ENCODE measurements at places on chromosomes 6 and 20.

DNA sequence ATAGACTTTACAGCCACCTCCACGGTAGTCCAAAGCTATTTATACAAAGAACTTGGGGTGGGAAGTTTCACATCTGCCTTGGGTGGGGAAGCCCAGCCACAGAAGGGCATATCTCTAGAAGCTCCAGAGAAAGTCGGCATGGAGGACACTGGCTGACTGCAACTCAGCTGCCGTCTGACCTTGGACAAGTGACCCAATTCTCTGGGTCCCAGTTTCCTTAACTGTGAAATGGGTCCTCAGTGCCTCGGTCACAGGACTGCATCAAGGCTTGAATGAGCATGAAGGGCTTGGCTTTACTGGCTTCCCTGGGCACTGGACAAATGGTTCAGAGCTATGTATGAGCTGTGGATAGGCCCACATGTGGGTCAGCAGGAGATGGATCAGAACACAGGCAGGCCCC is 58.6 kb downstream of the NOL4L start:
- DNase-seq, result no peak

- DNase-seq, result no peak
These were observed 47.6 kb upstream of the MYL9 start for GRCh38 chr20:36493801-36494114.

- DNase-seq, result no peak
These were observed 4.0 kb downstream of the CITED2 start for GRCh38 chr6:139370283-139370998.

DNA sequence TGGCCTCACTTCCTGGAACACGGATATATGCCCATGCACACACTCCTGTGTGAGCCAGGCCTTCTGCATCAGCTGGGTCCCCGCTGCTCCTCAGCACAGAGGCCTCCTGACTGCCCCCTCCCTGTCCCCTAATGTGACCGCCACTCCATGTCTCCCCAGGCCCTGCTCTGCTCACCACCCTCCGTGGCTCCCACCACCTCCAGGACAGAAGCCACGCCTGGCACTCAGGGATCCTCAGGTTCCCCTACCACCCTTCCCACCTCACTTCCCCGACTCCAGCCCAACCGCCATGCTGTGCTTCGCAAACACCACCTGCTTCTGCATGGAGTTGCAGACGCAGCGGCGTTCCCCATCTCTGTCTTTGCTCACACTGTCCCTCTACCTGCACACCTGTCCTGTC is 4.3 kb upstream of the SRC start:
- no peak for DNase-seq

GRCh38 chr6:167968091-167968490 is 29.4 kb upstream of the KIF25 start:
- no peak for DNase-seq

DNA sequence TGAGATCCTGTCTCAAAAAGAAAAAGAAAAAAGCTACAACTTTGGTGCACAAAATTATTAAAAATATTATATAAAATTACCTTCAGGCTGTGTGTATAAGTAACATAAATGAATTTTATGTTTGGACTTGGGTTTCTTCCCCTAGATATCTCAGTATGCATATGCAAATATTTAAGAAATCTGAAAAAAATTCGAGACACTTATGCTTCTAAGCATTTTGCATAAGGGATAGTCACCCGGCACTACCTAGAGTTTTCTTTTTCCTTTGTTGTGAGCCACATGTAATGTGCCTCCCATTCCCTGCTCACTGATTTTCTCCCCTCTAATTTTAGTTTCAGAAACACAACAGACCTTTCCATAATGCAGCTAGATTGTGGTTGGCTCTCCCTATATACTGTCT is 79.4 kb downstream of the NCOA3 start:
- DNase-seq, result no peak

GRCh38 chr6:16181439-16182297 is 52.8 kb downstream of the MYLIP start:
- no peak for DNase-seq

GRCh38 chr20:58747211-58747610 is 54.6 kb downstream of the NPEPL1 start:
- DNase-seq, result no peak

GRCh38 chr6:8064638-8065518 is 689 bp upstream of the BLOC1S5 start:
- no peak for DNase-seq

GRCh38 chr6:151025076-151025475 is 159.6 kb downstream of the MTHFD1L start:
- no peak for DNase-seq

DNA sequence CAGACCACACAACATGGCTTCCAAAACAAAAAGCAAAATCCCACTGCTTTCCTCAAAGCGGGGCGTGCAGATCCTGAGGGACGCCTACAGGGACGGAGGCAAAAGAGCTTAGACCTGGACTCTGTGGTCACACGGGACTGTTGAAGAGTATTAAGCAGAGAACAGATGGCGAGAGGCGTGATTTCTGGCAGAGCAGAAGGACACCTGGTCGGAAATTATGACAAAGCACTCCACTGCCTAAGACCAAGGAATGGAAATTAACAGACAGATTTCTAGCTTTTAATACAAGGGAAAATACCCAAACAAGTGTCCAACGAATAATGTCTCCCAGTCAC is 15.4 kb downstream of the CST7 start:
- no peak for DNase-seq

DNA sequence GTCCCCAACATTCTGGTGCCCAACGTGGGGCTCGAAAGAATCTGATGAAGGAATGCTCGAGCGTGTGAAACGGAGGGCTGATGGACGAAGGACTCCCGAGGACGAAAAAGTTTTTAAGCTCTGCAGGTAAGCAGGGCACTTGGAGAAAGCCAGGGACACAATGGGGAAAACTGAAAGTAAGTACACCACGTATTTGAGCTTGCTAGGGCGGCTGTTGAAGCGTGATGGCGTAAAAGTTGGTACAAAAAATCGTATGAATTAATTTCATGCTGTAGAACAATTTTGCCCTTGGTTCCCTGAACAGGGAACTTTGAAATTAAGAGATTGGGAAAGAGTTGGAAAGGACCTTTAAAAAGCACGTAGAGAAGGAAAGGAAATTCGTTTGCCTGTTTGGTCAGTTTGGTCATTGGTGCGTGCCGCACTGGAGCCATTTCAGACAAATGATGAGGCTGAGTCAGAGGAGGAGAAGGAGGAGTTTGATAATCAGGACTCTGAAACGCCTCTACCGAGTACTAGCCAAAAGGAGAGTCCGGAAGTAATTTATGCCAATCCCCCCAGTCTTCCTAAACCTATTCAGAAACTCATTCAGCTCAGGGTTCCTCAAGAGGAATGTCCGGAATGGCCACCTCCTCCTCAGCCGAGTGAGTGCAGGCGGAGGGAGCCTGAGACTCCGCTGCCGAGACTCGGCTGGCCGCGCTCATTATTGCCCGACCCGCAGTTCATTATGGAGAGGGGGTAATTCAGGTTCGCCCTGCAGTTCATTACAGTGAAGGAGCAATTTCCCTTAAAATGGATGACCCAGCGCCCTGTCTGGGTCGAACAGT is 59.2 kb upstream of the PRSS16 start:
- DNase-seq, result peak; percentile 17

DNA sequence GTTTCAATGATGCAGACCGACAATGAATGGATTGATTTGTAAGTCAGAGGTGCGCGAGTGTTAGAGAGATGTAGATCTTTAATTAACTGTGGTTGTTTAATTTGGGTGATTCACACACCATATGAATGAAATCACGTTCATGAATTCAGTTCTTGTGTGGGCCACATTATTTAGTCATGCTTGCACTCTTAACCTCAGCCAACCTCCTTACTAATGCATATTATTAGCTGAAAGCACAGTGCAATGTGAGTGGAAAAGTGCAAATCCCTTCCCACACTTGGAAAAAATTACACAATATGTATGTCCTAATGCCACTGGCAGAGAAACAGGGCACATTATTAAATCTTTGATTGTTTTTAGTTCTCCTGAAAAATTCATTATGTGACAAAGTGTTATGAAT is 512.5 kb downstream of the BCKDHB start:
- DNase-seq, result no peak

DNA sequence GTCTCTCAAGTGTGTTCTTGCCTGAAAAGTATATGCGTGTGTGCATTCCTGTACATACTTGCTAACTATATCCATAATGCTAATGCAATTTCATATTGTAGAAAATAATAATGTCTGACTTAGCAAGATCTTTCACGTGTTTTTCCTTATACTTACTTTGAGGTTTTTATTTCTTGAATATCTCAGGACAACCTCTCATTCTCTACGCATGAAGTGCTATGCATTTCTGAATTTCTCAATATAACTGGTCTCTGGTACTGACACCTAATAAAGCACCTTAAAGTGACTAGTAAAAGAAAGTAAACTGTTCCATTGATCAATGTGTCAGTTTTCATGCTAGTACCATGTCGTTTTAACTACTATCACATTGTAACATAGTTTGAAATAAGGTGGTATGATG is 589.9 kb upstream of the ADGRB3 start:
- no peak for DNase-seq

DNA sequence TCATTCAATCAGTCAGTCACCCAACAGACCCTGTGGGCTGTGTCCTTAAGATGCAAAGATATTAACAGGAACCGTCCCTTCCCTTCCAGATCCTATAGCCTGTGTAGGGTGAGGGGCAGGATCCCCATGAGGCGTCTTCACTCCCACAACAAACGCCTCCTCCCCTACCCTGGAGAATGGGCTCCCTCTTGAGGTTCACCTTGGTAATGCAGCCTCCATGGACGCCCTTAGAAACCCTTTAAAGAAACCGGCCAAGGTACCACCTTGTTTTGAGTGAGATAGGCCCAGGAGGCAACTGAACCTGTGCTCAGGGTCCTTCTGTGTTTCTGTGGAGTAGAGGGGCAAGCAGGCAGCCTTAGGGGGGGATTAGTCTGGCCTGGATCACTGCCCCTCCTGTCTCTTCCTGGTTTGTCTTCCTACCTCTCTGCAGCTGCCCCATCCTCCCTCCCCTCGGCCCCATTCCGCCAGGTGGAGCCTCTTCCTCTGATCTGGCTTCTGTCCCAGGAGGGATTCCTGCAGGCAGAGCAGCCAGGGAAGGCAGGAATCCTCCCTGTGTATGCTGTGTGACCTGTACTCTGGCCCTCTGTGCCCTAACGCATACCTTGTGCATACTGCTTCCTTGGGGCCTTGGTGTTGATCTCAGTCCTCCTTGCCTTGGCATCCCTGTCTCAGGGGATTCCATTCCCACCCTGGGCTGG is 6.6 kb upstream of the GUCA1A start:
- peak; percentile 73 for DNase-seq

- DNase-seq, result no peak
These were observed 46.6 kb downstream of the DUSP22 start for GRCh38 chr6:338815-339262.

DNA sequence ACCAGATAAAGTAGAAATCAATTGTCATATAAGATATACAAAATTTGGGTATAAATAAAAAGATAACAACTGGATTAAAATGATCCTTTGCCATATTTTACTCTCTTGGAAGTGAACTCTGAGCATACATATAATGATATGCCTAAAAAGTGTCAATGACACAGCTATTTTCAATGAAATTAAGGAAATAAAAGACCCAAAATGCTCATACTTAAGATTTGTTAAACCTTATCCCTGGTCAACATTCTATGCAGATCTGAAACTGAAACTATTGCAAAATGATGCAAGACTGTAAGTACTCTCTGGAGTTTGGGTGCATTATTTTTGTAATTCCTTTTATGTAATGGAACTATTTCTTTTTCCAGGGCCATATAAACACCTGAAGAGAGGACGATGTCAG is 119.0 kb upstream of the SGK1 start:
- DNase-seq, result no peak

DNA sequence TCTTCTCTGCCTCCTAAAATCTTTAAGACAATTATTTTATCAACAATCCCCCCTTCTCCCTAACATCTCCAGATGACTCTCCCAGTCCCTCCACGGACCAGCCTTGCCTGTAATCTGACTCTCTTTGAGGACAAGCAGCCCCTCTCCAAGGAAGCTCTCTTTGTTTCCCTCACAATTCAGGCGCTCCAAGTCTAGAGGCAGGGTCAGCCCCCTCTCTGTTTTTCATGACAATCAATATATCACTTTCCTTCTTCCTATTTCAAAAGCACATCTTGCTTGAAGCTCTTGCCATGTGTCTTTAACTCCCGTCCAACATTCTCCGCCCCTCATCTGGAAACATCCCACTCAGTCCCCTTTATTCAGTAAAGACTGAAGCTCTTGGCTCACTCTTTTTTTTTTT is 393.4 kb upstream of the SULF2 start:
- no peak for DNase-seq

GRCh38 chr6:27568226-27568897 is 95.5 kb upstream of the ZNF184 start:
- no peak for DNase-seq

GRCh38 chr6:167734662-167735083 is 92.0 kb upstream of the AFDN start:
- no peak for DNase-seq

DNA sequence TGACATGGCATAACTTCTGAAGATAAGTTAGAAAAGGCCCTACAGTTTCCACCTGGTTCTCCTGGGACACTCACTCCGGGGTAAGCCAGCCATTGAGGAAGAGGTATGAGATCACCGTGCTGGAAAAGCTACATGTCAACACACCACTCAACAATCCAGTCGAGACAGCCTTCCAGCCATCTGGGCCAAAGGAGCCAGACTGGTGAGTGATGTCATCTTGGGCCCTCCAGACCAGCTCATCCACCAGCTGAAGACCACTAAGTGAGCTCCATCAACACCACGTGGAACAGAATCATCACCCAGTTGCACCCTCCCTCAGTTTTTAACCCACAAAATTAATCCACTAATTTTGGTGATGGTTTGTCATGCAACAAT is 32.3 kb upstream of the RSPO4 start:
- DNase-seq, result no peak

DNA sequence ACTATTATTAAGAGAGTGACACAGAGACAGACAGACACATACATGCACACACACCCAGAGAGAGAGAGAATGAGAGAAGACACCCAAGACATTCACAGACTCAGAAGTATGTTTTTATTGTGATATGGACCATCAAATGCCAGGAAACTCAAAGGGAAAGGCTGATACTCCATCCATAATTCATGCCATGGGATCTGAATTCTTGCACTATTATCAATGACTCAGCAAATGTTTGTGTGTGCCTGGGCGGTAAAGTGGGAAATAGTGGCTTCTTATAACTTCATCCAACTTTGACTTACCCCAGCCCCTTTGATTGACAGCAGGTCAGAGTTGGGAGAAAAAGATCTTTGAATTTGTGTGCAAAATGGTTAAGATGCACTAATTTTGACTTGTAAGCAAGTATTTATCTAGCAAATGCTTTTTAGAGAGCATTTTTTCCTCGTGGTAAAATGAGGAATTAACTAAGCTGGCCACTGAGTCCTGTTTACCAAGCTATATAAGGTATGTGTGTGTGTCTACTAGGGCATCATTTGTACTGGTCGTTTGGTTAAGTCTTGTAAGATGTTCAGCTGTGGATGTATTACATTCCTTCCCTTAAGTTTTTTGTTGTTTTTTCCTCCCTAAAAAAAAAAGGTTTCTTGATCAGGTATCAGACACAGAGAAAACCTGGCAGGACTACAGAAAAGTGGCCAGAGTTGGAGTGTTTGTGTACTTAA is 3.0 kb upstream of the CCN2 start:
- DNase-seq, result no peak

GRCh38 chr20:52484438-52484837 is 292.9 kb upstream of the ZFP64 start:
- DNase-seq, result no peak

- DNase-seq, result no peak
These were observed 138.4 kb upstream of the TOP1 start for GRCh38 chr20:40890181-40890580.

Measured in CD4-positive, alpha-beta memory T cell (primary cell).